ENCODE measurements at places on chromosomes 2 and 18.
A peak's percentile ranks its signal among the peaks of the same experiment; 100 is the strongest.

DNA sequence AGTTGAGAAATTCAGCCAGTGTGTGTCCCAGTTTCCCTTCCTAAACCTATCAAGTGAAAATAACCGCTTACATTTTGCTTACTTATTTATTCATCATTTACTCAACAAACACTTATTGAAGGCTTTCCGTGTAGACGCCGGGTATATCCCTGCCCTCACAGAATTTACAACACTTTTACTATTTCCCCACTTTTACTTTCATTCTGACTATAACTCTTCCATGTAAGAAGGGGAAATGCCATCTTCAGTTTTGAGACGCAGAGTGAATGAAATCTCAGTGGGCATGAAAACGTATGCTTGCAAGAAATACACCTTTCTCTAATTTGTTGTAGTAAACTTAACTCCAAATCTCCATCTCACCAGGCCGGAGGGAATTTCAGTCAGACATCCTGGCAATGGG, 251.0 kb upstream of the CHAC2 start:
- DNase-seq, result no peak

DNA sequence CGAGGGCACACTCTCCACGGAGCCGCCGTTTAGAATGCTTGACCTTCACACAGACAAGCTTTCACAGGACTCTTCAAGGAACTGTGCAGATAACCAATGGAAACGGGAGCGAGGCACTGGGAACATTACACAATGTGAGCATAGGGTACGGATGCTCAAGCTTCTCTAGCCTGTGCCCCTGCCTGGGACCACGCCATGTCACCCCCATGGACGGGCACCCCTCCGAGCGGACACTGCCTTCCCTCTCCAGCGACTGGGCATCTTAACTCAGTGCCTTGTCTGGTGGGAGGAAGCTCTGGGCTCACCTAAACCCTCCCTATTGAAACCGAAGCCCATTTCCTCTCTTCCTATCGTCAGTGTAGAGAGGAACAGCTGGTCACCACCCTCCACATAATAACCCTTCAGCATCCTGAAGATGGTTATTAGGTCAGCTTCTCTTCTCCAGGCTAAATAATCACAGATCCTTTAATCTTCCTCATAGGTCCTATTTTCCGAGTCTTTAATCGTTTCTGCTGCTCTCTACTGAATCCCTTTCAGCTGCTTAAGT, 626.7 kb downstream of the GALR1 start:
- no peak for DNase-seq

- DNase-seq, result no peak
Observed at GRCh38 chr2:217222309-217222910, 362.5 kb upstream of the TNP1 start.

DNA sequence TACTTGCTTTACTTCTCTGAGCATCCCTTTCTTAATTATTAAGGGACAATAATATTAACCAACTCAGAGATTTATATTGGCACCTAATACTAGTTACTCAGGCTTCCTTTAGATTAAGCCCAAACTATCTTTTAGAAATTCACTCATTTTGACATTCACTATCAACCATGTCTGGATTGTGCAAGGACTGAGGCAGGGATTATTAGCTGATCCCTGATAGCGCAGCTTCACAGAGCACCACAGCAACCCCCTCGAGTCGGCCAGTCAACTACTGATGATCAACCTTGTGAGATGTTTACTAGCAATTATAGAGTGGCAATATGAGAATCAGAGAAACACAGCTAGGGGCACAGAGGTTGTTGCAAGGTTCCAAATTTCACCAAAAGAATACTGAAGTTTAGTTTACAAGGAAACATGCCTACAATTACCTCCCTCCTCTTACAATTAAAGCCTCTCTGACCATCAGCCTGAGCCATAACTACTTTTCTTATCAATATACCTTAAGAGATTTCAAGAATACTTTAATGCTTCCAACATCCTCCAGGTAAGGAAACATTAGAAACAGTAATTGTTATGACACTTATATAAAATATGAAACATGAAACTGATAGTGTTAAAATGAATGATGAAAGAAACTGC, 191.6 kb downstream of the TCF4 start:
- DNase-seq, result no peak

DNA sequence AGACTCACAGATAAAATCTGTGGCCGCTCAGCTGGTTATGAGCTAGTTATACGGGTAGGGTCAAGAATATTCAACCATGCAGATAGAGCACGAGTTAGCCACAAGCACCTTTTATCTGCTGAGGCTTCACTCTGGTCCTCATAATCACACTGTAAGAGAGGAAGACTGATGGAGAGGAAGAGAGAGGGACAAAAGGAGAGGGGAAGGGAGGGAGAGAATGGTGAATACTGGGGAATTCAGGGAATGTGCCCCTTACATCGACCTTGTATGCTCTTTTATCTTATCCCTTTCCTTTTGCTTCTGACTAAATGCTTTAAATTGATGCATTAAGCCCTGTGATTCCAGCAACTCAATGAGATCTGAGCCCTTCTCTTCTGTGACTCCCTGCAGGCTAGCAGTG, 333.1 kb downstream of the DSEL start:
- no peak for DNase-seq

GRCh38 chr18:9874728-9875127, 11.0 kb upstream of the TXNDC2 start:
- no peak for DNase-seq

DNA sequence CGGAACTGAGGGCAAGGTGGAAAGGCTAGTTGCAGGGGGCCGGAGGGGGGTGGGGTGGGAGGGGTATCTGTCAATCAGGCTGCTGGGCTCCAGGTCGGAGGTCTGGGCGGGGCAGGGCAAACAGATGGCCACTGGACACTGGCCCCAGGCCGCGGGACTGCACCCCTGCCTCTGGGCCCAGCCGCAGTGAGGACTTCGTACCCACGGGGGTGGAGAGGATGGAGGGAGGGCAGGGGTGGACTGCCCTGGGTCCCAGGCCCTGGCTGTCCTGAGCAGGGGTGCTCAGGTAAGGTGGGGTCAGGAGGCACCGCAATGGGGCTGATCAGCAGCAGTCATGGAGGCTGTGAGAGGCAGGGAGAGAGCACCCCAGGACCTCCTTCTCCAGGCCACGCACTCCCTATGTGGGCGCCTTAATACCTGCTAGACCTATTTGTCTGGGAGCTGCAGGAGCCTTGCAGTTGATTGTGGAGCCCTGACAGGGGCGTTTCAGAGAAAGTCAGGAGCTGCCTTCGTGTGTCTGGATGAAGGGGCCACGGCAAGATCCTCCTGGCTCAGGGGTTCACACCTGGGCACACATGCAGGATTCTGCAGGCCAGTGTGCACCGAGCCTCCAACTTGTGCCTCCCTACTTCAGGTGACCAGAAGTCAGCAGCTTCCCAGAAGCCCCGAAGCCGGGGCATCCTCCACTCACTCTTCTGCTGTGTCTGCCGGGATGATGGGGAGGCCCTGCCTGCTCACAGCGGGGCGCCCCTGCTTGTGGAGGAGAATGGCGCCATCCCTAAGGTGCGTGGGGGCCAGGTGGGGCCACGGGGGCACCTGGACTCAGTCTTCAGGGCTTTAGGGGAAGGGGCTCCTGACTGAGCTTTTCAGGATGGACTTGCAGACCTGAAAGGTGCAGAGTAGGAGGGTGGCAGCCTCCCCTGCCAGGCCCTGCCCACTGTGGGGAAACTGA, 1.5 kb downstream of the CTDSP1 start:
- DNase-seq, result no peak

DNA sequence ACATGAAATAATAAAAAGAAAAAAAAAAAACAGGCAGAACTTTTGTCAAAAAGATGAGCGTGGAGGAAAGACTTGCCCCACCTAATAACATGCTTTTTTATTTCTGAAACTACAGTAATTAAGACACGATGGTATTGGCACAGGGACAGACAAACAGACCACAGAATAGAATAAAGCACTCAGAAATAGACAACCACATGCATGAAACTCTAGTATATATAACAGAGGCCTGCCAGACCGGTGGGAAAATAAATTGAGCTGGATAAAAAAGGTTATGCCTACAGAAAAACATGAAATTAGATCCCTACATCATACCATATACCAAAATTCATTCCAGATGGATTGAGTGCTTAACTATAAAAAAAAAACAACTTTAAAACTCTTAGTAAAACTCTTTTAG, 163.1 kb downstream of the NRP2 start:
- DNase-seq, result no peak

DNA sequence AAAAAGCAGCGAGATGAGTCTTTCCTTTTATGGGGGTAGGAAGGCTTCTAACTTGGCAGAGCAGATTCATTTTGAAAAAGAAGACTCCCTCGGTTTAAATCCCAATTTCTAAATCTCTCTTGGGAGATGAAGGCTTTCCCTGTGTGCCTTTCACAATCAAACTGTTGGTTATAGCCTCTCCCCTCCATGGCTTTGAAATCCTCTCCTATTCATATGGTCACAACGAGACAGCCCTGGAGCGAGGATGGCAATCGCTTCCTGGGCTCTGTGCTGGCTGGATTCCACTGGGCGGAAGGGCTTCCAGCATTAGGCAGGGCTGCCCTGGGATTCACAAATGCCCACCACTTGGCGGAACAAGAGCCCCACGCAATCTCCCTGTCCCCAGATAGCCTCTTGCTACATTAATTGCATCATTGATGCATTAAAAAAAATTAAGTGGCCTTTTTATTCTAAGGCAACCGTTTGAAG, 1.6 kb downstream of the CAVIN2 start:
- no peak for DNase-seq

GRCh38 chr18:45166341-45166835, 448.9 kb upstream of the SLC14A2 start:
- DNase-seq, result peak; percentile 40

DNA sequence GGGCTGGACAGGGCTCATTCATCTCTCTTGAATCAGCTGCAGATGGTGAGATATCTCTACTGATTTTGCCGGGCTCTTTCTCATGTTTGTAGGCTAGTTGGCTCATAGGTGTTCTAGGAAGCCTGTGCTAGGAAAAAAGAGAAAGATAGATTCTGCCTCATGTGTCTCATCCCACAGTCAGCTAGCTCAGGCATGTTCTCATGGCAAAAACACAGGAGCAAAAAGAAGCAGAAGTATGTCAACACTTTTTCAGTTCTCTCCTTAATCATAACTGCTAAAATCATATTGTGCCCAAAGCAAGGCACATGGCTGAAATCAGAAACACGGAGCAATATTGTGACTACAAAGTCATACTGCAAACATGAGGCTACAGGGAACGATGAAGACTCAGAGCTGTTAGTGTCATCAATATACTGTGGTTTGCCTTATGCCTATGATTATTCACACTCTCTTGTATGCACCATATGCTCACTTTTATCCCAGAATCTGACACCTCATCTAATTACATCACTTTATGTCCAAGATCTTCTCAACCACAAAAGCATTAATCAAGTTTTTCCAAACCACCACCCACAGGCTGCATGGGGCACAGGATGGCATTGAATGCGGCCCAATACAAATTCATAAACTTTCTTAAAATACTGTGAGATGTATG, 571.9 kb upstream of the CNTNAP5 start:
- no peak for DNase-seq

DNA sequence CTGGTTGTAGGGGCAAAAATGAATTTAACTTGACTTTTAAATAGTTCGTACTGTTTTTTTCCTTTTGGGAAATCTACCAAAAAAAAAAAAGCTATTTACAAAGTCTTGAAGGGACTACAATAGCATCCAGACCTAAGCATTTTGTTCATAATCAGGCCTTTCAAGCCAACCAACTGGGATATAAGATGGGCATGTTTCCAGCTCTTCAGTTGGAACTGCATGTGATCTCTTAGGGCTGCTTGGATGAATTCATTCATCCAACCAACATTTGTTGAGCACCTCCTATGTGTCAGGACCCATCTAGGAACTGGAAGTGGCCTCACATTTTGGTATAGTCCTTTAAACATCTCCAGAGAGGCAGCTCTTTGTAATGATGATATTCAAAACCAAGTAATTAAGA, 98.6 kb downstream of the AAK1 start:
- peak; percentile 84 for DNase-seq

GRCh38 chr18:12317664-12318333, 9.8 kb downstream of the TUBB6 start:
- DNase-seq, result peak; percentile 59

DNA sequence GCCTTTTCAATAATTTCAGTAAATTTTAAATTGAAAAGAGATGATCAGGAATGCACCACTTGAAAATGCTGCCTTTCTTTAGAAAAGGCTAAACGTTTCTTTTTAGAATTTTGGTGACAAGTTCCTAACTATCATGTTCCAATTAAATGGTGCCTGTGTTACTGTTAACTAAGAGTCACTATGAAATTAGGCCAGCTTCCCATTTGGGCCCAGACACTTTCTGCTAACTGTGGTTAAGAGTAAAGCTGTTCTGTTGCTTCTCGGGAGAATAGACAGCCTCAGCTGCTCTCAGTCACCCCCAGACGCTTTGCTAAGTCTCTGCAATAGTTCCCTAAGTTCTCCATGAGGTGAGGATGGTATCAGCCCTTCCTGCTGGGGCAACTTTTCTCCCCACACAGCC, 90.2 kb downstream of the NPAS2 start:
- DNase-seq, result no peak

GRCh38 chr18:44758861-44759631, 78.4 kb downstream of the SETBP1 start:
- no peak for DNase-seq

GRCh38 chr18:56240405-56240804, 398.0 kb downstream of the TXNL1 start:
- no peak for DNase-seq

- DNase-seq, result peak; percentile 21
Observed at GRCh38 chr2:209473930-209474419, 50.1 kb downstream of the MAP2 start.

DNA sequence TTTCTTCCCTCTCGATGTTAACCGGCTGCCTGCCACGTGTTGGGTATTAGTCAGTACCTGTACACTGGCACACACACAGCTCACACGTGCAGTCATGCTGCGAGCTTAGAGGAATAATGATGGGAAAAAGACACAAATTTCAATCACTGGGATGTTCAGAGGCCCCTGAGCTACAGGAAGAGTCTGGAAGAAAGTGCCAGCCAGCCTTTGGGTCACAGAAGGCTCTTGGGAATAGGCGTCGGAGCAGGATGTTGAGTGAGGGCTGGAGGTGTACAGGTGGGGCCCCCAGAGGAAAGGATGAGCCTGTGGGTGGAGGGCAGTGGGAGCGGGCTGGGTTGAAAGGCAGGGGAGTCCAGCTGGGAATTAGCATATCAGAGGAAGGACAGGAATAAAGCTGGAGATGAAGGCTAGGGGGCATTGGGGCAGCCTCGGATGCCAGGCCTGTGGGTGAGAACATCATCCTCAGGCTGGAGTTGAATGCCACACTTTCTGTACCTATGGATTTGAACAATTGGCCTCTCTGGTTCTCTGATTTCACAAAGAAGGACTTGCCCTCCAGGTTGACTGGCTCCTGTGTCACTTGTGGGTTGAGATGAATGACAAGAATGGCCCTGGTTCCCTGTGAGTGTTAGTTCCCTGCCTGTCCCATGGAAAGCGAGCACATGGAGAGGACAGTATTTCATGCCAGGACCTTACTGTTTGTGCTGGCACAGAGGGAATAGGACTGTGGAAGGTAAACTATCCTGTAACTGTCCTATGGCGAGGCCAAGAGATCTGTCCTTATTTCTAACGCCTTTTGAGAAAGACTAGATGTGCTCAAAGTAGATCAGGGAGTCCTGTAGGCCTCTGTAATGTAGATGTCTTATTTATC, 40.6 kb downstream of the GREB1 start:
- no peak for DNase-seq
